Right forelimb (tissue), 1 donor: ENCODE measurements at places on chromosomes 1 and 21.

- no peak for DNase-seq
Observed at GRCh38 chr1:9767964-9768668, 55.6 kb downstream of the CLSTN1 start.

DNA sequence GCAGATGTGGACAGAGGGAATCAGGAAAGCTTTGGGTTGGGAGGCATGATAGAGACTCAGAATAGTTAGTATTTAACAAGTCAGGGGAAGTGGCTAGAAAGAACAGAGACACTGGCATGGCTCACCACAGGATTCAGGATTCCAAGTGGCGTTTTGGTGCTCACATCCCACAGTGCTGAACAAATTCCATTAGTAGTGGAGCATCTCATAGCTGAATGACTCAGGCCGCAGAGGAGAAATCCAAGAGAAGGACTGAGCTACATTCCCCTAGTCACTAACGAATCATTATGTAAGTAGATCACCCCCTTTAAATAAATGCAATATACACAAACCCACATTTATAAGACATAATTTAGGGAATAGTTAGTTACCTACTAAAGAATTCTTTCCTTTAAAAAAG is 5.0 kb upstream of the KCNJ9 start:
- no peak for DNase-seq

DNA sequence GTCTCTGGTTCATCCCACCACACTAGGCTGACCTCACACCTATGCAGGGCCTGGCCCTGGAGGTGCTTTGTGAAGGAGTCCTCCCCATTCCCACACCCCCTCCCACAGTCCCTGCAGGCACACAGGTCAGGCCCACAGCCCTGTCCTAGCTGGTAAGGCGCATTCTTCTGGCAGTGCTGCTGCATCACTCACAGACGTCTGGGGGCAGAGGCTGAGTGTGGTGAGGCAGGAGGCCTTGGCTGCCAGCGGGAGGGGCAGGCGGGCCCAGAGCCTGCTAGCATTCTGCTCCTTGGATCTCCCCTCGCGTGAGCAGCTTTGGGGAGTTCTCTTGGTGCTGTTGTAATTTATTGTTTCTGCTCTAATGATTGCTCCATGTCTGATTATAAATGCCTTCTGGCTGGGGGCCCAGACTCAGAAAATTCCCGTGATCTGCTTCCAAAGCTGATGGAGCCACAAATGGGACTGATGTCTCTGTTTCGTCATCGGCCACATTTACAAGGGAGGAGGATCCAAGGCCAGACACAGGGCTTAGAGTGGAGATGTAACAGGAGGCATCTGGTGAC is 62.9 kb downstream of the TRABD2B start:
- DNase-seq: peak; percentile 63

- no peak for DNase-seq
Observed at GRCh38 chr21:23249760-23250159, 2251.6 kb downstream of the NCAM2 start.

GRCh38 chr1:231786126-231786525 is 159.5 kb downstream of the DISC1 start:
- no peak for DNase-seq

- peak; percentile 41 for DNase-seq
Observed at GRCh38 chr1:27588256-27589232, 15.4 kb downstream of the AHDC1 start.

DNA sequence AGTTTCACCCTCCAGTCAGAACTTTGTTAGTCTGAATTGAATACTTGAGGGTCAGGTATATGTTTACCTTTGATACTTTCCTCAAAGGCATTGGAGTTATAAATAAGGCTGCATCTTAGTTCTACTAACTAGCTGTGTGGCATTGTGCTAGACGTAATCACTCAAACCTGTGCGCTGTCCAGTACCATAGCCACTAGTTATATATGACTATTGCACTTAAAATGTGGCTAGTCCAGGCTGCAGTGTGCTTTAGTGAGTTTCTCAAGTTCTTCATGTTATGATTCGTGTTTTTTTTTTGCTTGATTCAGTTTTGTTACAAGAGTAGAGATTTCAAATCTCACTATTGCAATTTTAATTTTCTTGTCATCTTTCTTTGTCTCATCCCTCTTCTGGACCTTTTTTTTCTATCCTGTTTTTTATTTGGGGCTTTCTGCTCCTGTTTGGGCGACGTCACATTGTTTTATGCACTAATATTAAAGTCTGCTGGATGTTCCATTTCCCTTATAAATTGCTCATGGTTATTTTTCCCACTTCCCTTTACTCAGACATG is 5.7 kb downstream of the MAN1A2 start:
- no peak for DNase-seq

- DNase-seq: peak; percentile 70
Observed at GRCh38 chr1:32215629-32216480, 6.3 kb downstream of the TMEM234 start.

DNA sequence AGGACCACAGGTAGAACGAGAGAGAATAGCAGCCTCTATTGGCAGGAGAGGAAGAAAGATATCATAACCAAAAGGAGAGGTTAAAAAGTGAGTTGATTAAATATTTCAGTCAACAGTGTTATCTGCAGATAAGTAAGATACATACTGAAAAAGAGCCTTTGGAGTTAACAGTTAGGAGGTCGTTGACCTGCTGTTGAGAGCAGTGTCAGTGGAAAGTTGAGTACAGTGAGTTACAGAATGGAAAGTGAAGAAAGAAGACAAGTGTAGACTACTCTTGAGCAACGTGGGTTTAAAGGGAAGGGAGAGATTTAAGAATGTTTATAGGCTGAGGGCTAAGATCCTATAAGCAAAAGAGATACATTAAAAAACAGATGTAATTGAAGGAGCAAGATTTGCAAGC is 30.2 kb downstream of the GNAT2 start:
- no peak for DNase-seq
